ENCODE measurements at places on chromosomes 2 and 18.

GRCh38 chr2:145066151-145066661 is 546.3 kb upstream of the ZEB2 start:
- DNase-seq = no peak

DNA sequence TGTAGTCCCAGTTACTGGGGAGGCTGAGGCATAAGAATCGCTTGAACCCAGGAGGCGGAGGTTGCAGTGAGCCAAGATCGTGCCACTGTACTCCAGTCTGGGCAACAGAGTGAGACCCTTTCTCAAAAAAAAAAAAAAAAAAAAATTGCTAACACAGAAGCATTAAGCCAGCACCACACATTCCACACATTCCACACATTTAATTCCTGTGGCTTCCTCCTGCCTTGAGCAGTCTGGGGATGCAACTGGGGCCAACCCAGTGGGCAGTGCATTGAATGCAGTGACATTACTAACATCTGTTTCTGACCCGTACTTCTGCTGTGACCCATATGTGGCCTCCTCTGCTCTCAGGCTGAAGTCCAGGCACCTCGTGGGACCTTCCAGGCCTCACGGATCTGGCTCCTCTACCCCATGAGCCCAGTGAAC is 107.0 kb downstream of the BCL2L11 start:
- DNase-seq = no peak

- no peak for DNase-seq
Measured at GRCh38 chr2:36307441-36307840, 48.1 kb upstream of the CRIM1 start.

- no peak for DNase-seq
Measured at GRCh38 chr2:118040891-118041290, 27.0 kb upstream of the CCDC93 start.

DNA sequence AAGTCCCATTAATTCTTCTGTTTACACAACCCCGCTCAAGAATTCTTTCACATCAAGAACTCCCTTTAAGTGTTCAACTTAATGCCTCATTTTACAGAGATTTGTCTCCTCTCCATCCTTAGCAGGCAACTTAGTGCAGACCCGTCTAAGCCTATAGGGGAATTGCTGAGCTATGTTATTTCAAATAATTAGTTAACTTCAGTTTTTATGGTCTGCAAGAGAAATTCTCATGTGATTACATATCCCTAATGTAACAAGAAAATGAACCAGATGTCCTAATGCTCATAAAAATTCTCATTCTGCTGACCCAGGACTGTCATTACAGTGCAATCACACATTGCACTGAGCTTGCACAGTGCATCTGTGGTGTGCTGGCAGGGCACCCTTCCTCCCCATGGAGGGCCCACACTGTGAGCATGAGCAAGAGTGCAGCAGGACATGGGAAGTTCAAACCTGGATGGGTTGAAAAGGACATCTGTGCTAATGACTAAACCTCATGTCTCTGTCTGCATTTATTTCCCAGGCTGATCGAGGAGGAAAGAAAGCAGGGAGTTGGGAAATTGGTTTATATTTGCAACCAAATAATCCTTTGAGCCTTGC is 97.1 kb downstream of the COL5A2 start:
- DNase-seq = no peak

DNA sequence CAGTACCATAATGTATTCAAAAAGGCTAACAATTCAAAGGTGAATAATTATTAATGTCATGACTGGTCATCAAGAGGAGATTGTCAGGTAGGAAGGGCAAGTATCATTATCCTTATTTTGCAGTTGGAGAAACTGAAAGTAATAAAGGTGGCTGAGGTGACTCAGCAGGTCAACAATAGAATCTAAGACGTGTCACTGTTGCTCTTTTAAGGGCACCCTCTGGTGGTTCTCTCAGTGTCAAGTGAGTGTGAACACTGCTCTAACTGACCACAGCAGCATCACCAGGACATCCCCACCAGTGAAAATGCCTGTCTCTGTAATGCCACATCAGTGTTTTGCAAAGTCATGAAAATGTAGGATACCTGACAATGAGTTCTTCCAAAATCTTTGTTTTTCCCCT is 69.7 kb downstream of the DCC start:
- DNase-seq = no peak

GRCh38 chr2:31337197-31337596 is 77.3 kb downstream of the XDH start:
- DNase-seq = no peak
